ENCODE measurements at places on chromosomes 12 and 14.

- no peak for DNase-seq
Measured at GRCh38 chr14:59245809-59246295, 57.4 kb downstream of the DAAM1 start.

DNA sequence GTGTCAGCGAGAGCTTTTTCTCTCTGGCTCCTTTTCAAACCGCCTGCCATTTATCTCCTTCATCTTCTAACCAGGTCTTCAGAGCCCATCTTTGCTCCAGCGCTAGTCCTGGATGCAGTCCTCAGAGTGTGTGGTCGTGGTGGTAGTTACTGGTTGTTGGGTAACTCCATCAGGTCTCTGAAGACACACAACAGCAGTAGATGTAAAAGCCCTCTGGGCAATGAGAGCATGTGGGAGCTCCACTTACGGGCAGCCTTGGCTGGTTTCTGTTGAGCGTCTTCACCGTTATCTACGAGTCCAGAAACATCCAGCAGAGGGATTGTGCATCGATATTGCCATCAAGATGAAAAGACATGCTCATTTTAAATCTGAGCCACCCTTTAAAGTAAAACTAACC lies 61.2 kb downstream of the FBXL14 start:
- DNase-seq, result no peak

DNA sequence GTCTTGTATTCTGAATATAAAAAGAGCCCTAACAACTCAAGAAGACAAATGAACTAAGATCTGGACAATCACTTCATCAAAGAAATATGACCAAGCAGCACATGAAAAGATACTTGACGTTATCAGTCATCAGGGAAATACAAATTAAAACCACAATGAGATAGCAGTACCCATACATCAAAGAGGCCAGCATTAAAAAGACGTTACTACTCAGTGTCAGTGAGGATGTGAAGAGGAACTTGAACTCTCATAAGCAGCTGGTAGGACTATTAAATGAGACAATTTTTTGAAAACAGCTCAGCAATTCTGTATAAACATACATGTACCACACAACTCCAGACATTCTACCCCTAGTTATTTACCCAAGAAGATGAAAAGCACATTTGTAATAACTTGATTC lies 55.9 kb downstream of the FERMT2 start:
- DNase-seq, result no peak

DNA sequence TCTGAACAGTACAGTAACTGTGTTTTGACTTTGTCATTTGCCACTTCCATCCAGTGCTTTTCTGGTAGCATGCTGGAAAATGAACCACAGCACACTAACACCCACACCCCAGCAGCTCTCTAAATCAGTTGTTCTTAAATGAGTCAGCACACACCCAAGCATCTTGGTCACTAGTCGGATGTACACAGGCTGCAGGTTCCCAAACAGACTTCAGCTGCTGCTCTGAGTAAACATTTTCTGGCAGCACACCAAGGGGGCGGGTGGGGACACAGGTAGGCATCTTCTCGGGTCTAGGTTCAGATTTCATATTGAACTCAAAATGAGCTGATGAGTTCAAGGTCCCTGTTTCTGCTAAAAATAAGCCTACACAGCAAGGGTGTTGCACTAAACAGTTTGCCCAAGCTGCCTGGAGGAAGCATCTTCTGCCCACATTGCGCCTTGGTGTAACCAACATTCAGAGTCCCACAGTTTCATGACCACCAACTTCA lies 39.8 kb downstream of the IFNG start:
- DNase-seq, result no peak

GRCh38 chr12:50066402-50066801 lies 9.0 kb downstream of the ASIC1 start:
- DNase-seq, result no peak

DNA sequence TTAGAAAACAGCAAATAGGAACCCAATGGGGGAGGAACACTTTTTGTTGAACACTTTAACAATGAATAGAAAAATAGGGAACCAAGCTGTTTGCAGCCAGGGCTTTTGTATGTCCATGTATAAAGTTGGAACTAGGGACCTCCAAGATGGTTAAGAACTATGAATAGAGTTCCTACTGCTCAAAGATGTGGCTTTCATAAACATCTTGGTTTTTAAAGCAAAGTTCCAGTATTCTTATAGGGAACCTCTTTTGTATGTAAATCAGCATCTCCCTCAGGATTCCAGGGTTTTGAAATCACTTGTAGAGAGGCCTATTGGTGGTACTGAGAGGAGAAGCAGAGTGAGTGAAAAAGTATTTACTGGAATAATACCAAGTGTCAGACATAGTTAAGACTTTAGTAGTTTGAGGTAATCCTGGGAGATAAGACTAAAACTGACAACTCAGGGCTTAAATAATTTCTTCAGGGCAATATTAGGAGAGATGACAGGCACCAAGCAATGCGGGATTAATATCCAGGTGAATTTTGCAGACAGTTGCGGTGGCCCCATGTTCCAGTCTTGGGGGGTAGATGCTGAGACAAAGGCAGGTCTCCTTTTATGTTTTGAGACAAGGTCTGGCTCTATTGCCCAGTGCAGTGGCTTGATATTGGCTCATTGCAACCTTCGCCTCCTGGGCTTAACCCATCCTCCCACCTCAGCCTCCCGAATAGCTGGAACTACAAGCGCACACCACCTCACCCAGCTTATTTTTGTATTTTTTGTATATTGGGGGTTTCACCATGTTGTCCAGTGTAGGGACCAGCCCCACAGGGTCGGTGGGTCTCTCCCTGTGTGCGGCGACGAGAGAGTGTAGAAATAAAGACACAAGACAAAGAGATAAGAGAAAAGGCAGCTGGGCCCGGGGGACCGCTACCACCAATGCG lies 10.4 kb upstream of the EID3 start:
- DNase-seq, result no peak

Data from NCI-H446 treated with DMSO at 0.1 percent for 48 hours (cell line).